Left ventricle myocardium inferior (tissue), 1 donor: ENCODE measurements at places on chromosomes 3 and 15.

DNA sequence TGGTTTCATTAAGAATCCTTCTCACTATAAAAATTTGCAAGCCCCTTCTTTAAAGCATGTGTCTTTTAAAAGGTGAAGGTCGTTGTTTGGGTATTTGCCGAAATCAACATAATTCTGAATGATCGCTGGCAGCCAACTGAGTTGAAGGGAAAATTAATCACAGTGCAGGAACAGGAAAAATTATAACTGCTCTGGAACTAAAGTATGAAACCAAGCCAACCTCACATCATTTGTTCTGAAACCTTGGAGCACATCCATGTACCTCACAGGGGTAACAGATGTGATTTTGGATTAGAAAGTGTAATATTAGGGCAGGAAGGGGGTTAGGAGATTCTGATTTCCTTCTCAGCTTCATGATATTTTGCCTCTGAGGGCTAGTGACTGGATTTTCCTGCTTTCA, 52.2 kb upstream of the PTX3 start:
- DNase-seq = no peak

DNA sequence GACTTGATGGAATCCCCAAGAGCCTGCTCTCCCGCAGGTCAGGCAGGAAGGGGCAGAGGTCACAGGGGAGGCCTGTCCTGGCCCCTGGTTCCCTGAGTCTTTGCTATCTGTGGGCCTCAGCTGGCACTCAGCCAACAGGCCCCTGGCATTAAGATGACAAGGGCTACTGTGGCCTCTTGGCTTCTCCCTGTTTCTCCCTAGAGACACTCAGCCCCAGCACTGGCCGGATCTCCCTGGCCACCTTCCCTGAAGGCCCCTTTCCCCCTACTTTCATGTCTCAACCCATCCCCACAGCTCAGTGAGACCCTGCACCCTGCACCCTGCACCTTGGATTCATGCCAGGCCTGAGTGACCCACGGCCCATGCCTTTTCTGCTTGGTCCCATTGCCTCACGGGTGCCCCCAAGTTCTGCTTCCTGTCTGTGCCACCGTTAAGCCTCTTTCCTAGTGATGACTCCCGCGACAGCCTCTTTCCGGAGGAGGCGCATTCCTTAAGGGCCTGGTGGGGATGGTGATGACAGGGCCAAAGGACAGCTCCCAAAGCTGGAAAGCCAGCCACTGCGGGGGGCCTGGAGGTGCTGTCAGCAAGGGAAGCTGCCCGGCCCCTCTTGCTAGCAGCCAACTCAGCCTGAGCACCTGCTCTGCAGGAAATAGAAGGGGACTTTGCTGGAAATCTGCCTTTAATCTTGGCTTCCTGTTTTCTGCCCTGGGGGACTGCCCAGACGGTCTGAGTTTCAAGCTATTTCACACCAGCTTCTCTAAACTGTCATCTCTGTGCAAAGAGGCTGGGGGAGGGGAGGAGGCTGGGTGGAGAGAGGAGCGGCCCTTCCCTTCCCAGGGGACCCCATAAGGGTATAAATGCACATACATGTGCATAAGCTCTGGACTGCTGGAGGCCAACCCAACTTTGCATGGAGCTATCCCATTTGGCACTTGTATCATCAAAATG, 4.8 kb upstream of the CSK start:
- no peak for DNase-seq

GRCh38 chr3:64673159-64673715, 14.6 kb downstream of the ADAMTS9 start:
- no peak for DNase-seq

- DNase-seq = no peak
Measured at GRCh38 chr3:123759871-123760270, 124.3 kb downstream of the MYLK start.

GRCh38 chr3:184523825-184524615, 37.6 kb upstream of the EPHB3 start:
- no peak for DNase-seq

DNA sequence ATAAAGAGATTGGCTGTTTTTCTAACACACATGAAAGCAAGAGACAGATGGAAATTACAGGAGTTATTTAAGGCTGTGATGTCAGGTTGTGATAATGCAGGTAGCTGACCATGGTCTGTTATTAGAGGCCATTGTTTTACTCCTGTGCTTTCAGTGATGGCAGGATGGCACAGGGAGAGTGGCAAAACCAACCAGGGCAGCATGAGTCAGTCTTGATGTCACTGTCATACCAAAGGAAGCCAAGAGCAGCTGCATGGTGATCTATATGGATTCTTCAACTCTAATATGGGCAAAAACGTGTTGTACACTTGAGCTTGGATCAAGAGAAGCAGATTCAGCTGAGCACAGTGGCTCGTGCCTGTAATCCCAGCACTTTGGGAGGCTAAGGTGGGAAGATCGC, 91.8 kb upstream of the LMOD3 start:
- no peak for DNase-seq

- DNase-seq = no peak
Measured at GRCh38 chr3:107676469-107677309, 153.9 kb downstream of the BBX start.

DNA sequence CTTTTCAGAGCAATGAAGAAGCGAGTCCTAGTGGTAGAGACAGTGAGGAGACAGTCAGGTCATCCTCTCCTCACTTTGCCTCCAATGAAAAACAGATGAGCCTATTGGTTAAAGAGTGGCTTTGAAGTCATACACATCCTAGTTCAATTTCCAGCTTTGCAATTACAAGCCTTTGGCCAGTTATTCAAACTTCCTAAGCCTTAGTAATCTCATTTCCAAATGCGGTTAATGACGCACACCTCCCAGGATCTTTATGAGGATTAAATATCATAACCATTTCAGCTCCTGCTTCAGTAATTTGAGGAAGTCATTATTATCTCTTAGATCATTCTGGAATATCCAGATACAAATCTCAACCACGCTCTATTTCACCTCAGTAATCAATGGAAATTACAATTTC, 10.0 kb upstream of the ST6GAL1 start:
- DNase-seq = no peak

GRCh38 chr3:54531741-54532140, 396.1 kb downstream of the LRTM1 start:
- no peak for DNase-seq

GRCh38 chr15:78179906-78180305, 30.7 kb downstream of the IDH3A start:
- no peak for DNase-seq

GRCh38 chr3:122364490-122364889, 18.5 kb downstream of the MIX23 start:
- no peak for DNase-seq

DNA sequence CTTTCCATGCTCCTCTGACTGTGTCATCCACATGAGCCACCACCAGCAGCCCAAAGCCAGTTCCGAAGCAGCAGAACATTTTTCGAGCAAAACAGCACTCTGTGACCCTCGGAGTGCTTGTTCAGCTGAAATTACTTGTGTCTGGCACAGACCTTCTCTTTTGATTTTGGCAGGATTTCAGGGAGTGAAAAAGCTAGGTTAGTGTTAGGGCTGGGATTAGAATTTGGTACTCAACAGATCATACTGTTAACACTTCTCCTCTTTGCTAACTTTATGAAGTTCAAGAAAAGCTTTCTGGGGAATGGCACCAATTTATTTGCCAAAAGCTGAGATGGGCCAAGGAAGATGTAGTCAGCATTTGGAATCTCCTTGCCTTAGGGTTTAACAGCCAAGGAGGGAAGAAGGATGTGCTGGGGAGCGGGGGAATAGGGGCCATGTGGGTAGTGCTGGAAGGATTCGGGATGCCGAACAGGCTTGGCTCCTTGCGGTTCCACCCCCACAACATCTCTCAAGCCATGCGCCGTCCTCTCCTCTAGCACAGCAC, 55.1 kb upstream of the TRA2B start:
- no peak for DNase-seq

- no peak for DNase-seq
Measured at GRCh38 chr15:32646291-32646690, 4.8 kb downstream of the SCG5 start.

- DNase-seq = no peak
Measured at GRCh38 chr3:11164607-11165006, 10.3 kb downstream of the HRH1 start.

DNA sequence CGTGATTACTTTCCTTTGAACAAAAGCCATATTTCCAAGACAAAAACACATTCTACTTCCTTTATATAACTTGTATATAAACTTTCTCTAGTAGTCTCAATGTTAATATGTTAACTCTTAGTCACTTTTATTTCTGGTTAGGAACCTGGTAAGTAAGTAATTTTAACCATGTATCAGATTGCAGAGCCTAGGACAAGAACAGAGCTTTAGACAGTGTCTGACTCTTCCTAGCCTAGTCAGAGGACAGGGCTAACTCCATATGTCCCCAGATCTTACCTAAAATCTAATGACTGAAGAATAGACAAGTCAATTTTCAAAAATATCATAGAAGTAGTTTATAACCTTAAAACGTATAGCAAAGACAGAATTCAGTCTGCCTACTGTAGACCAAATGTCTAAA, 8.3 kb downstream of the LEKR1 start:
- no peak for DNase-seq

DNA sequence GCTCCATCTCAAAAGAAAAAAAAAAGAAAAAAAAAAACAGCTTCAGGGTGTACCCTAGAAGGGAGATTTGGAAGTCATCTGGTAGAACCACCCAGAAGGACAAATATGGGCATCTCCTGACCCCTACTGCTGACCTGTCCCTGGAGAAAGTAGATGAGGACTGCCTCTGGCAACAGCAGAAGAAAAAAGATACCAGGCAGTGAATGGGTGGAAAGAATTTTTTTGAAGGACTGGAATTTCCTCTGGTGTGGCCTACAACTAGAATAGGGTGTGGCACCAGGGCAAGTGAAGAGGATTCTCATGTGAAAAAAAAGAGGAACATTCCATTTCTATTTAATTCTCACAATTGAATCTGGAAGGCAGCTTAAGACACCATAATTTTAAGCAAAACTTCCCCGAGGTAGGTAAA, 3.1 kb downstream of the ANXA2 start:
- DNase-seq = no peak

DNA sequence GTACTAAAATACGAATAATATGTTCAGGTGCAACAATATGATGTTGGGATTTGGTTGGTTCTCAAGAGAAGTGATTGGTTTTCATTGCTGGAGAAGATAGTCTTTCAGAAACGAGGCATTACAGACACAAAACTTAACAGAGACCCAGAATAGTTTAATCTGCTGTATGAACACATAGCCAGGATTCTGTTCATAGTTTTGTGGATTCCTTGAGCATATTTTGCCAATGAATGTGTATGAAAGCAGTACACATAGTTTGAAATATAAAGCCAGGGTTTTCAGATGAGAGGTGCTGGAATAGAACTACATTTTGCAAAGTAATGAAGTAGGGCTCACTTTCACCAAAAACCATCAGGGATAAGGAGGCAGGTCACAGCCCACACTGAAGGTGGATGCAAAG, 5.7 kb upstream of the MCTP2 start:
- DNase-seq = no peak

DNA sequence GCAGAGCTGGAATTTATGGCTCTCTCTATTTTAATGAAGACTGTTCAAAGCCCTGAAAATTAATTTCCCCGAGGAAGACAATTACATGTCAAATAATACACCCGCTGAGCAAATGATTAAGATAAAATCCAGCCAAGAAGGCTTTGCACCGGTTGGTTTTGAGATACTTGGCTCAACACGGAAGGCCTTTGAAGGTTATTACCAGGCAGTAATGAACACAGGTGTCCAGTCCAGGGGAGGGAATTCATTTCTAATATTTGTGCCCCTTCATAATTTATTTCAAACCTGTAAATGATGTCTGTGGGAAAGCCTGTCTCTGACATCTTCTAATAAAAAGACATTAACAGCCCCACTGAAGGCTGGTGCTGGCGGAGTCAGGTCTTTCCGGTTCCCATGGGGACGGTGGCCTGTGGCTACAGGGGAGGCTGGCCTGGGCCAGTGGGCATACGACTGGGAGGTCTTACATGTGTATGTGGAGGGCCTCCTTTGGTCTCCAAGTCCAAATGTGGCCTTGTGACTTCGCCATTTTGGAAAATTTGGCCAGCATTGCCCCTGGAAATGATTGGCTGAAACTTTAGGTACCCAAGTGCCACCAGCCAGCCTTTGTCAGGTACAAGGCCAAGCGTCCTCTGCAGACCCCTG, 49.9 kb upstream of the IQSEC1 start:
- no peak for DNase-seq

DNA sequence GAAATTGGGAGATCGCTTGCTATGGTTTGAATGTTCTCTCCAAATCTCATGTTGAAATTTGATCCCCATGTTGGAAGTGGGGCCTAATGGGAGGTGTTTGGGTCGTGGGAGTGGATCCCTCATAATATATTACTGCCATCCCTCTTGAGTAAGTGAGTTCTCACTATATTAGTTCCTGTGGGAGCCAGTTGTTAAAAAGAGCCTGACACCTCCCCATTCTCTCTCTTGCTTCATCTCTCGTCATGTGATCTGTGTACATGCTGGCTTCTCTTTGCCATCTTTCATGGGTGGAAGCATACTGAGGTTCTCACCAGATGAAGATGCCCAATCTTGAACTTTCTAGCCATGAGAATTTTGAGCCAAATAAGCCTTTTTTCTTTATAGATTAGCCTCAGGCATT, 43.0 kb upstream of the IL20RB start:
- no peak for DNase-seq

DNA sequence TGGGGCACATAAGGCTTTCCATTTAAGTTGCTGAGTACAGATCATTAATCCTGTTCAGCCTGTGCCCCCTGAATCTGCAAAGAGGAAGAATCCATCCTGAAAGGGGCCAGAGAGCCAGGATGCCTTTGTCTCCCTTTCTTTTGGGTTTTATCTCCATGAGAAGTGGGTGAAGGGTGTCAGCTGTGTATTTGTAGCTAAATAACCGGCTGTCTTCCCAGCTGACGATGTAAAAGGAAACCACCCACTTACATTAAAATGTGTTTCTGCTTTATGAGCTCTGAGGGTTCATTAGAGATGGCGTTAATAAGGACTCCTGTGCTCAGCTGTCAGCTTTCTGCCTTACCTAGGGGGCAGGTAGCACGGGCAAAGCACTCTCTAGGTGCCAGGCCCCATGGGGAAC, 83.4 kb downstream of the SLCO3A1 start:
- no peak for DNase-seq

GRCh38 chr3:194220901-194221326, 85.0 kb downstream of the HES1 start:
- DNase-seq = no peak

GRCh38 chr3:142889212-142890014, 530 bp upstream of the PCOLCE2 start:
- no peak for DNase-seq

GRCh38 chr3:69178838-69179739, 56.7 kb upstream of the LMOD3 start:
- no peak for DNase-seq

- DNase-seq = no peak
Measured at GRCh38 chr3:180973543-180973942, 16.0 kb downstream of the DNAJC19 start.

- DNase-seq = no peak
Measured at GRCh38 chr15:71934446-71934845, 124.1 kb downstream of the NR2E3 start.

GRCh38 chr15:57685306-57686095, 21.0 kb upstream of the POLR2M start:
- no peak for DNase-seq
